Stimulated activated CD8-positive, alpha-beta memory T cell treated with anti-CD3 and anti-CD28 coated beads, Interleukin-4, amount 100 ng/mL, for 48 hours (primary cell): ENCODE measurements at places on chromosomes 6 and 20.

- no peak for DNase-seq
Measured at GRCh38 chr6:156691018-156691417, 86.2 kb upstream of the ARID1B start.

DNA sequence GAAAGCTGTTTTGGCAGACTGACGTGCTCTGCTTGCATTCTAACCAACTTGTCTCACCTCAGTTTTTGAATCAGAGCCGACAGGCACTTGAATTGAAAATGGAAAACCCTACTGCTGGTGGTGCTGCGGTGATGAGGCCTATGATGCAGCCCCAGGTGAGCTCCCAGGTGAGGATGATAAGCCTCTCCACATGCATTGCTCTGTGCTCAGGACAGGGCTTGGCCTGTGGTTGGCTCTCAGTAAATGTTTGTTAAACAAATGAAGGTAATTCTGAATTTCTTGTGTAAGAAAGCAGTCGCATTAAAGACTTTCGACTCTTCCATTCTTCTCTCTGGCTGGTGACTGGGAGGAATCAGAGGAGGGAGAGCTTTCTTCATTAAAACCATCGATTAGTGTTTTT is 136.3 kb downstream of the SULF2 start:
- no peak for DNase-seq

DNA sequence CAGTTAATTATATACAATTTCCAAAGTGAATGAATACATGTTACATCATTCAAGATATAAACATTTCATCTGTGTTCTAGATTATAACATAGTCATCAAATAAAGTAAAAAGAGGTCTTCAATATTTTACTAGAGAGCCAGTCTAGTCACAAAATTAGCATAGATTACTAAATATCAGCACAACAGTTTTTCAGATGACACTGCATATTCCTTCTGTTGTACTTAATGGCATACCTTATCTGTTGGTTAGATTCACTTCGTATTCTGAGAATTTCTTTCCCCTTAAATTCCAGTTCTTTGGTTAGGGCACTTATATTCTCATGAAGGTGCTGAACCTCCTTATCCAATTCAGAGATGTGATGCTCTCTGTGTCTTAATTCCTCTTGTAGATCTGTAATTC is 39.8 kb upstream of the MCM9 start:
- DNase-seq: no peak

- DNase-seq: peak; percentile 80
Measured at GRCh38 chr6:26251354-26252076, 113.5 kb upstream of the BTN3A2 start.

- no peak for DNase-seq
Measured at GRCh38 chr20:64106435-64106961, 867 bp downstream of the NPBWR2 start.

- DNase-seq: no peak
Measured at GRCh38 chr6:37030599-37030998, 25.1 kb downstream of the FGD2 start.
